ENCODE measurements at places on chromosomes 2 and 18.

- H3K27me3 ChIP-seq: no peaks in the 10 kb centered on the region
- no peak overlapping the region for H3K4me3 ChIP-seq
- no peaks in the 10 kb centered on the region for H3K36me3 ChIP-seq
- H3K27ac ChIP-seq: no peak overlapping the region
- no peaks in the 10 kb centered on the region for H3K4me1 ChIP-seq
Measured at GRCh38 chr2:96463119-96463518, 42.0 kb downstream of the NEURL3 start.

GRCh38 chr2:157404363-157404762 lies 39.5 kb downstream of the CYTIP start:
- no peaks in the 10 kb centered on the region for H3K36me3 ChIP-seq
- no peaks in the 10 kb centered on the region for H3K4me1 ChIP-seq
- DNase-seq: no peak
- no peak overlapping the region for H3K27ac ChIP-seq

GRCh38 chr2:13240789-13241487 lies 524.2 kb downstream of the TRIB2 start:
- H3K27me3 ChIP-seq: no peaks in the 10 kb centered on the region
- H3K4me1 ChIP-seq: no peaks in the 10 kb centered on the region
- no peak overlapping the region for H3K4me3 ChIP-seq
- no peaks in the 10 kb centered on the region for H3K36me3 ChIP-seq

- H3K27me3 ChIP-seq: no peaks in the 10 kb centered on the region
- H3K4me1 ChIP-seq: peaks cover 6% of the 10 kb centered on the region
- no peak overlapping the region for H3K4me3 ChIP-seq
Measured at GRCh38 chr2:207046724-207047123, 107.4 kb downstream of the CPO start.

- H3K4me3 ChIP-seq: no peak overlapping the region
- no peaks in the 10 kb centered on the region for H3K36me3 ChIP-seq
- H3K27me3 ChIP-seq: no peaks in the 10 kb centered on the region
- H3K27ac ChIP-seq: no peak overlapping the region
Measured at GRCh38 chr2:166671801-166672200, 177.8 kb upstream of the SCN7A start.
